Kidney (tissue), 22 donors: ENCODE measurements at places on chromosomes 7 and 10. TPM values are rescaled to one million over a fixed set of nuclear protein-coding genes. Genes with fewer than 3 reads are reported as not detected.

HMX3 gene
- not detected for polyA plus RNA-seq

STK31 gene
- polyA plus RNA-seq = 0.15 TPM

C10orf143 gene
- 9.2 TPM for polyA plus RNA-seq

HDAC9 gene
- polyA plus RNA-seq = 2.1 TPM

BMPER gene
- 0.80 TPM for polyA plus RNA-seq

MRC1 gene
- polyA plus RNA-seq = 3.4 TPM

ABCB1 gene
- polyA plus RNA-seq = 29.1 TPM

CYP26C1 gene
- polyA plus RNA-seq = 0.09 TPM

UCN3 gene
- polyA plus RNA-seq = 1.4 TPM

ZNF488 gene
- 4.0 TPM for polyA plus RNA-seq

VIPR2 gene
- polyA plus RNA-seq = 1.3 TPM

TFEC gene
- 10.0 TPM for polyA plus RNA-seq

EPHB4 gene
- polyA plus RNA-seq = 33.2 TPM

VSTM4 gene
- polyA plus RNA-seq = 7.4 TPM

ACSM6 gene
- polyA plus RNA-seq = 0.34 TPM

ATG9B gene
- polyA plus RNA-seq = 0.19 TPM

TMEM176B gene
- 542 TPM for polyA plus RNA-seq

NFKB2 gene
- 14.0 TPM for polyA plus RNA-seq

PHYHIPL gene
- polyA plus RNA-seq = 19.2 TPM

KCNH2 gene
- 1.5 TPM for polyA plus RNA-seq

OR13A1 gene
- polyA plus RNA-seq = not detected

CUTC gene
- 19.1 TPM for polyA plus RNA-seq

CCL26 gene
- polyA plus RNA-seq = not detected

ALOX5 gene
- 2.5 TPM for polyA plus RNA-seq

CDC14C gene
- polyA plus RNA-seq = not detected

PLXNA4 gene
- 0.17 TPM for polyA plus RNA-seq

SEMA3D gene
- polyA plus RNA-seq = 0.82 TPM

RBP3 gene
- polyA plus RNA-seq = not detected

PTPN20 gene
- polyA plus RNA-seq = 2.6 TPM

GGCT gene
- polyA plus RNA-seq = 70.1 TPM

MEOX2 gene
- polyA plus RNA-seq = not detected

TCF7L2 gene
- polyA plus RNA-seq = 6.5 TPM

ZNF679 gene
- not detected for polyA plus RNA-seq

CNPY4 gene
- 22.0 TPM for polyA plus RNA-seq

NOM1 gene
- 5.8 TPM for polyA plus RNA-seq

MPLKIP gene
- polyA plus RNA-seq = 58.7 TPM

C10orf90 gene
- polyA plus RNA-seq = 0.30 TPM

HELLS gene
- polyA plus RNA-seq = 1.6 TPM

NRF1 gene
- 8.8 TPM for polyA plus RNA-seq

ICA1 gene
- polyA plus RNA-seq = 24.2 TPM

CALY gene
- polyA plus RNA-seq = 0.54 TPM

STAG3 gene
- polyA plus RNA-seq = 3.4 TPM

SRGN gene
- 65.7 TPM for polyA plus RNA-seq

GIMAP1 gene
- polyA plus RNA-seq = 6.4 TPM

PRPS1L1 gene
- not detected for polyA plus RNA-seq

NANOS1 gene
- 4.5 TPM for polyA plus RNA-seq

ZNF273 gene
- polyA plus RNA-seq = 1.7 TPM

ZCCHC24 gene
- 8.4 TPM for polyA plus RNA-seq

FRMD4A gene
- polyA plus RNA-seq = 16.0 TPM

GRID1 gene
- 0.37 TPM for polyA plus RNA-seq

VPS37D gene
- 19.3 TPM for polyA plus RNA-seq

NEUROD6 gene
- not detected for polyA plus RNA-seq

ASZ1 gene
- polyA plus RNA-seq = not detected

SLIT1 gene
- polyA plus RNA-seq = 0.06 TPM
